ENCODE measurements at places on chromosomes 13 and 19. TPM values are rescaled to one million over a fixed set of nuclear protein-coding genes. Genes with fewer than 3 reads are reported as not detected.

OLFM2 gene
- total RNA-seq, result 11.0 TPM

ZNF71 gene
- 6.2 TPM for total RNA-seq

LILRB5 gene
- total RNA-seq, result not detected

EFNB2 gene
- total RNA-seq, result 0.20 TPM

CEACAM1 gene
- 40.3 TPM for total RNA-seq

Measured in T-helper 1 cell treated with Interleukin-12 subunit alpha and Interleukin-12 subunit beta and Interleukin-4 antibody, amounts not matched to agents 30 ng/mL and 1 ng/mL, for 36 hours (primary cell).